ENCODE measurements at places on chromosomes 3 and 15. TPM values are rescaled to one million over a fixed set of nuclear protein-coding genes. Genes with fewer than 3 reads are reported as not detected.

DNA sequence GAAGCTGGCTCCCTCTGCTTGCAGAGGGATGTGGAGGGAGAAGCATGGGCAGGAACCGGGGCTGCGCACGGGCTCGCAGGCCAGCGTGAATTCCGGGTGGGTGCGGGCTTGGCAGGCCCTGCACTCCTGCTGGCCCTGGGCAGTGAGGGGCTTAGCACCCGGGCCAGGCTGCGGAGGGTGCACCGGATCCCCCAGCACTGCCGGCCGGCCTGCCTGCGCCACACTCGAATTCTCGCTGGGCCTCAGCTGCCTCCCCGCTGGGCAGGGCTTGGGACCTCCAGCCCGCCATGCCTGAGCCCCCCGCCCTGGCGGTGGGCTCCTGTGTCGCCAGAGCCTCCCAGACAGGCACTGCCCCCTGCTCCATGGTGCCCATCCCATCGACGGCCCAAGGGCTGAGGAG is 47.6 kb upstream of the SPATA12 start:
- H3K36me3 ChIP-seq = no peaks in the 10 kb centered on the region
- H3K27me3 ChIP-seq = no peaks in the 10 kb centered on the region
- H3K27ac ChIP-seq = no peak overlapping the region
- H3K4me1 ChIP-seq = peaks cover 29% of the 10 kb centered on the region
- no peak for DNase-seq
- H3K4me3 ChIP-seq = no peak overlapping the region

DNA sequence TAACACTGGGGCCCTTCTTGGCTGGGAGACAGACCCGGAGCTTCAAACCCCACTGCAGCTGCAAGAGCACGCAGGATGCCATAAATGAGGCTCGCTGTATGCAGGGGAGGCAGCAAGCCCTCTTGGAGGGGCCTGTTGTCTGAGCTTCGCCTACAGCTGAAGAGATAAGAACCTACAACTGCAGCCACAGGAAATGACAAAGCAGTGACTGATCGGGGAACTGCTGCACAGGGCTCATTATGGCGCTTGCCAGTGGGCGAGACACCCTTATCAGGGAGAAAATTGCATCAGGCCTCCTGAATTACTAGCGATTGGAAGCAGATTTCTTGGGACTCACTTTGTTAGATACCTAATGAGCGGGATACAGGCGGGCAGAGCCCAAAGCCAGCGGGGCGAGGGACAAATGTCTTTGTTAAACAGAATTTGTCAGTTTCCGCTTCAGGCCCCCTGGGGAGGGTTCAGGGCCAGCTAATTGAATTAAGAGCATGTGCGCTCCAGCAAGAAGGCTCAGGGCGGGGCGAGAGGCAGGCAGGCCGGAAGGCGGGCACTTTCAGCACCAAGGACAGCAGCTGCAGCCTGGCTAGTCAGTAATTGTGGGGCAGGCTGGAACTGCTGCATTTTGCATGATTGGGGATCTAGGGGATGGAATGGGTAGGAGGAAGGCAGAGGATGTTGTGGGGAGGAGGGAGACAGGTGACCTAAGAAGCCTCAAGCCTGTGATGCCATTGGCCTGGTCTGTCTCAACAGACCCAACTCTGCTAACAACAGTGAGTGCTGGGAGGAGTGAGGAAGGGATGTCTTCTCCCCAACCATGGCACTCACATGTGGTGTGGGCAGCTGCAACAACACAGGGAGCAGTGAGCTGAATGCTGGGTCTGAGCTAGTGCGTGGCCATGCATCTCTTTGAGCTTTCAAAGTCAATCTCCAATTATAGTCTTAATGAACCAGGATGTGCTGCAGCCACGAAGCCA is 55.3 kb downstream of the CCDC33 start:
- H3K4me1 ChIP-seq = peaks cover 18% of the 10 kb centered on the region
- H3K27me3 ChIP-seq = peaks cover 22% of the 10 kb centered on the region
- peak; percentile 75 for DNase-seq
- peak overlapping the region; percentile 21 for H3K4me3 ChIP-seq

DNA sequence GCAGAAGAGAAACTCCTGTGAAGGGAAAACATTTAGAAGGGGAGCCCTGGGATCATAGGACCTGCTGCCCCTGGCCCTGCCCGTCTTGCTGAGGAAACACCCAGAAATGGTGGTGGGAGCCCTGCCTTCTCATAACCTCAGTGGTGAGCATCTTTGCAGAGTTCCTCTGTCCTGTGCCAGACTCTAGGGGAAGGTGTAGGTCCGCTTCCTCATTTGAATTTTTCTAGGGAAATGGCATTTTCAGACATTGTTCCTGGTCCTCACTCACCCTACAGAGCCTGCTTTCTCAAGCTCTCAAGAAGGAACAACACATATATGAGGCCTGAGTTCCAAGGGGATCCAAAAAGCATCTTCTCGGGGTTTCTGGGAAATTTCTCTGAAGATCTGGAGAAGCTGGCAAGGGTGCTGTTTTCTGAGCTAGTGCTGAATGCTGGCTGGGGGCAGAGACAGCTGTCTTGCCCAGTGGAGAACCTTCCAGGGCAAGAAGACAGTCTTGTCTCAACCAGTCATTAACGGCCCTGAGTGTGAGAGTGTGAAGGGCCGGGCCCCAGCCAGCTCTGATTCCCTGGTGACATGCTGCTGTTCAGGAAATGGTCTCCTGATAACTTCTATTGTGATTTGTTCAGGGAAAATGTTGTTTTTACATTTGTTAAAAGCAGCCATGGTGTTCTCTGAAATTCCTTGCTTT is 283.1 kb upstream of the LRRFIP2 start:
- no peak overlapping the region for H3K4me3 ChIP-seq
- peaks cover 58% of the 10 kb centered on the region for H3K27me3 ChIP-seq
- DNase-seq = no peak
- no peaks in the 10 kb centered on the region for H3K36me3 ChIP-seq

DNA sequence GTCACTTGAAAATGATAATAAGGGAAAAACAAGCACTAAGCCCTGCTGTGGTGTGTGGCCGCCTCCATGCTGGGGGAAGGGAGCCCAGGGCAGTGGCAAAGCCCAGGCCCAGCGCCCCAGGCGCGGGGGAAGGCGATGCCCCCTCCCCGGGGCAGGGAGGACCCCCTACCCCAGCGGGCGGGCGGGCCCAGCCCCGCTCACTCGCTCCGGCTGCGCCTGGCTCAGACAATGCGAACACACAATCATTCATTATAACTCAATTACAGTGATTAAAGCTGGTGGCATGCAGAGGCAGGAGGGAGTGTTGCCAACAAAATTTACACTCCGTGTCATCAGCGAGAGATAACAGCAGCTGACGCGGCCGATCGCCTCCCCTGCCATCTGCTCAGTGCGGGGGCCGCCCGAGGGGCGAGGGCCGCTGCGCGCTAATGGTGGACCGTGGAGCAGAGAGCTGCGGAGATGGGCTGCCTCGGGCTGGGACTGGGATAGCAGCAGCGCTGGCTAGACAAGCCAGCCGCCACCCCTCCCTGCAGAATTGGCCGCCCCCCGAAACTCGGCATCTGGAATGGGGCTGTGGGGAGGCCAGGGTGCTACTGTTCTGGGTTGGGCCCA is 64.1 kb downstream of the TLE3 start:
- peaks cover 25% of the 10 kb centered on the region for H3K27me3 ChIP-seq
- no peak overlapping the region for H3K27ac ChIP-seq
- no peak overlapping the region for H3K4me3 ChIP-seq
- peaks cover 10% of the 10 kb centered on the region for H3K4me1 ChIP-seq

The GASK1A gene
- not detected for total RNA-seq

The CDHR4 gene
- not detected for total RNA-seq
